ENCODE measurements at places on chromosomes 7 and 10.

- DNase-seq = no peak
Observed at GRCh38 chr10:13690281-13690825, 103.6 kb downstream of the PRPF18 start.

GRCh38 chr7:127794551-127794950, 142.6 kb downstream of the SND1 start:
- no peak for DNase-seq

DNA sequence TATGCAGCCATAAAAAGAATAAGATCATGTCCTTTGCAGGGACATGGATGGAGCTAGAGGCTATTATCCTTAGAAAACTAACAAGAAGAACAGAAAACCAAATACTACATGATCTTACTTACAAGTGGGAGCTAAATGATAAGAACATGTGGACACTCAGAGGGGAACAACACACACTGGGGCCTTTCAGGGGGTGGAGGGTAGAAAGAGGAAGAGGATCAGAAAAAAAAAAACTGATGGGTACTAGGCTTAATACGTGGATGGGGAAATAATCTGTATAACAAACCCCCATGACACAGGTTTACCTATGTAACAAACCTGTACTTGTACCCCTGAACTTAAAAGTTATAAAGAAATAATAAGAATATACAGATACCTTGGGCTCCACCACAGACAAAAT, 514.2 kb downstream of the ARL4A start:
- no peak for DNase-seq

DNA sequence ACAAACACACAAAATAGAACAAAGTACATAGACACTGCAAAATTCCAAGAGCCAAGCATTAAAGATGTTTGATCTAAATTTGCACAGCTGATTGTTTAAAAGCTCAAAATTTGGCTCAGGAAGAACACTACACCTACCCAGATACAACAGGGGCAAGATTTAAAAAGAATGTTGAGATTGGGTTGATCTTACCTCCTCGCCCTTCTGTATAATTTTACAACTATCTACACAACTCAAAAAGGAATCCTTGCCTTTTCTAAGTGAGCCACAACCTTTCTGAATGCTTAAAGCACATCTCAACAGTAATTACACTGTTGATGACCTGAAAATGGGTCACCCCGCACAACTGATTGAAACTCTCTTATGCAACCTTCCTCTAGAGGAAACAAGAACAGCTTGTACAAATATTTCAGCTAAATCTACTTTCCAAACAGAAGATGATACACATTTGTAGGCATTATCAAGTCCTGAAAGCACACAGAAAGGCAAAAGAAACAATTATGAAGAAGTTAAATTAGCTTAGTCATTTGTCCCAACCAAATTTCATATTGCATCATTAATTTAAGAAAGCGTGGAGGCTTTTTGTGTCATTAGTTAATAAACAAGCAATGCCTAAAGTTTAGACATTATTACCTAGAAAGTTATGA, 75.5 kb downstream of the UBE2H start:
- no peak for DNase-seq

- DNase-seq = no peak
Observed at GRCh38 chr10:16184906-16185305, 251.9 kb upstream of the PTER start.

DNA sequence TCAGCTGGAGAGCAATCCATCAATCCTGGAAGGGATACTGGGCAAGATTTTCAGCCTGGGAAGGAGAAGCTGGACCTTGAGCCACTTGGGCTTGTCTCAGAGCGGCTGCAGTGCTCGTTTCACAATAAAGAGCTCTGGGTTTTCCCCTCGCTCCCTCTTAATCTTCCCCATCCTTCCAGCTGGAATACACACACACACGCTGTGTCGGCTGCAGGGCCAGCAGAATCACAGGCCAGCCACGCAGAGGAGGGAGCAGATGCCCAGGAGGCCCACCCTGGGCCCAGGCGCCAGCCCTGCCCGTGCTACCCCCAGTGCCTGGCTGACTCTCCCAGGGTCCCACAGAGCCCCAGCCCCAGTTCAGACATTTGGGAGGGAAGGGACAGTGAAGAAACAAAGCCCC, 255.1 kb downstream of the TNS3 start:
- DNase-seq = no peak

DNA sequence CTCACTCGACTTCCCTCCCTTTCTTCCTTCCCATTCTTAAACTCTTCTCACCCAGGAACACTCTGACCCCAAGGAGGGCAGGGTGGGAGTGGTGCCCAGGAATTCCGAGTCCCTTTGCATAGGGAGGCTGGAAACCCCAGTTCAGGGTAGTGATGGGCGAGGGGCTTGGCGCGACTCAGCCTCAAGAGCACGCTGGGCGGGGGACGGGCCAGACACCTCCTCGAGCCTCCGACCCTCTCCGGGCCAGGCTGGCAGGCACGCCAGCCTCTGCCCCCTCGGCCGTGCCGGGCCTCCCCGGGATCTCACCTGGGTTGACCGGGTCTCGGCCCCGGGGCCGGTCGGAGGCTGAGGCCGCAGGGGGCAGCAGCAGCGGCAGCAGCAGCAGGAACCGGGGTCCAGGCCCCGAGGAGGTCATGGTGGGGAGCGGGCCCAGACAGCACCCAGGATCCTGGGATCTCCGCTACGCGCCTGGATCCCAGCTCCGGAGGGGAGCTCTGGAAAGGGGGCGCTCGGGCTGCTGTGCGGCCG, 457 bp downstream of the PLOD3 start:
- no peak for DNase-seq

GRCh38 chr10:55766212-55766611, 594.8 kb downstream of the ZWINT start:
- no peak for DNase-seq

- DNase-seq = no peak
Observed at GRCh38 chr7:47493976-47494911, 87.7 kb downstream of the TNS3 start.

DNA sequence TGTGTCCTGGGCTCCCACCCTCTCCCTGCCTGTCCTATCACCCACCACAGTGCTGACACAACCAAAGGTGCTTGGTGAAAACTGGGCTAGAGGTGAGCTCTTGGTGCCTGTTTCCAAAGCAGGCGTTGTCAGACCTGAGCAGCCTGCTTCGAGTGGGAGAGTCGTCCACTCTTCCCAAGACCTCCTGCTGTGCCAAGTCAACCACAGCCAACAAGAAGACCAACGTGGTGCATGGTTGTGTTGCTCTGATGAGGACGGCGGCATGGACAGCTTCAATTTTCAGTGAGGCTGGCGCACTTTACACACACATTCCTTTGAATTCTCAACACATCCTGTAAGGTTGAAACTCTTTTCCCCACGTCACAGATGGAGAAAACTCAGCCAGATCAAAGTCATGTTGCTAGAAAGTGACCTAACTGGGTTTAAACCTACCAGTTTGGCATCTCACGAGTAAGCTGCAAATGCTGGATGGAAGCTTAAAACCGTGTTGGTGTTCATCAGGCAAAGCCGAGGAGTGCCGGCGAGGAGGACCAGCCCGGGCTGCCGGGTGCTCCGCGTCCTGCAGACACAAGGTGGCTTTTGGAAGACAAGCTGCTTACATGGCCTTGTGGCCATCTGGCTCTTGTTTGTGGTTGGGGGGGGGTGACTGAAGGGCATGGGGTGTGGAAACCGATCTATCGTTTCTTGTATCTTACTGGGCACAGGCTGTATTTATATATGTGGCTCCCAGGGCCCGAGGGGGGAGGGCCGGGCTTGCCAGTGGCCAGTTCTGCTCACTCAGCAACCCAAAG, 39.3 kb downstream of the INSIG1 start:
- DNase-seq = no peak

DNA sequence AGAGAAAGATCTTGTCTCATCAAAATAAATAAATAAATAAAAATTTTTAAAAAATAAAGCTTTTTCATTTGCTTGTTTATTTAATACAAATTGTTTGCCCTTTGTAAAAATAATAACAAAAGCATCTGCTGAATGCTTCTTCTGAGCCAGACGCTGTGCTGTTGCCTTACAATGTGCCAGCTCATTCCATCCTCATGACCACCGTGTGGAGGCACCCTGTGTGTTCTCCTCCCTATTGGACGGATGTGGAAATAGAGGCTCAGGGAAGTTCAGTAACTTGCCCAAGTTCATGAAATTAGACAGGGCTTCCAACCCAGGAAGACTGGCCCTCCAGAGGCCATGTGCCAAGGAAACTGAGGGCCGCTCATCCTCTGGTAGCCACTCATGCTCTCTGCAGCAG, 120.6 kb downstream of the SH3PXD2A start:
- no peak for DNase-seq

- no peak for DNase-seq
Observed at GRCh38 chr10:129530581-129530980, 63.5 kb downstream of the MGMT start.

- no peak for DNase-seq
Observed at GRCh38 chr7:32047801-32048200, 22.4 kb downstream of the PDE1C start.

DNA sequence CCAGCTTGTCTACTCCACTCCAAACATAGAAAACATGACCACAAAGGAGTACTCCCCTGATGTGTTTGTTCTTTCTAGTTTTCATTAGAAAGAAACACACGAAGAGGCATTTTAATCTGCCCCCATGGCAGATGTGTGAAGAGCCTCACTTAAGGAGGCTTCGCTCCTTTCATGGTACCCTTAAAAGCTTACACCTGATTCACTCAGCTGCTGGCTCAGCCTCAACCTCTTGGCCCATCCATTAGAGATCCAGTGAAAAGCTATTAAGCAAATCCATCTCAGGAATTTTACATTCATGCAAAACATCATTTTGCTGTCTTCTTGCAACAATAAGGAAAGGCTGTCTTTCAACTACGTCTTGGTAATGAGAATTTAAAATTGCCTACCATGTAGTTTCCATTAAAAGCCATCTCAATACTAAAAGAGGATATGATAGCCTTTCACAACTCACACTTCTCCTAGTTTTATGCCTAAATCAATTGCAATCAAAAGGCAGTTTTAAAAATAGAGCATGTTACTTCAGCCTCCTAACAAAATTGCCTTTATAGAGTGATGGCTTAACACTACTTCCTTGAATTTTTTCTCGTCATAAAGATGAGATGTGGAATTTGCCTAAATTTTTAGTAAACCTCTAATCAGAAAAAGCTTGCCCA, 22.7 kb downstream of the MACC1 start:
- no peak for DNase-seq

GRCh38 chr10:98340940-98341310, 72.9 kb upstream of the LOXL4 start:
- DNase-seq = no peak

GRCh38 chr10:63431962-63432797, 33.6 kb downstream of the JMJD1C start:
- DNase-seq = no peak

GRCh38 chr7:45136106-45137060, 21.2 kb upstream of the RAMP3 start:
- peak; percentile 38 for DNase-seq

GRCh38 chr10:29378106-29378505, 89.2 kb downstream of the LYZL1 start:
- DNase-seq = no peak

DNA sequence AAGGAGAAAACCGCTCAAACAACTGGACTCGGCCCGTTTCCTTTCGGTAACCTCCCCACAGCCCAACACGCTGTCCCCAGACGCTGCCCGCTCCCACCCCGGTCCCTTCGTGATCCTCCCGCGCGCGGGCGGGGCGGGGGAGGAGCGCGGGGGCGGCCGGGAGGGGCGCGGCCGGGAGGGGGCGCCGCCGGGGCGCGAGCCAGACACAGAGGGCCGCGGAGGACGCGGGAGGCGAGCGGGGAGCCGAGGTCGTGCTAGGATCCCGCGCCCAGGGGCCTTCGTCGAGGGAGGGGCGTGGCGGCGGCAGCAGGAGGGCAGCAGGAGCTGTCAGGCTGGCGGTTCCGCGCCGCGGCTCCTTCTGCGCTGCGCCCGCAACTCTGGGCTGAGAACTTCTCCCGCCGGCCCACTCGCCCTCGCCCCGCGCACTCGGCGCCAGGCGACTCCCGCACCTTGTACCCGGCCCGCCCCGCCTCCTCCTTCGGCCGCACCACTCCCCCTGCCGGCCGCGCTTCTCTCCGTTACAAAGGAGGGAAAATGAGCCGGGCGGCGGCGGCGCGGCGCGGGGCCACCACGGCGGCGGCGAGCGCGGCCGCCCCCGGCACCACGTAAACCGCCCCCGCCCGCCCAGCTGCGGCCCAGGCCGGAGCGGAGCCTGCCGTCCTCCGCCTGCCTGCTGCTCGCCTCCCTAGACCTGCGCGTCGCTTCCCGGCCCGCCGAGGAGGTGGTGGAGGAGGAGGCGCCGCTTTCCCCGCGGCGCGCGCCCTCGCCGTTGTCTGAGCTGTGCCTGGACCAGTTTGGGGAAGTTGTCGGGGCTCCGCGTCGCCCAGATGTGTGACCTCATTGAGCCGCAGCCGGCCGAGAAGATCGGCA, at the start of gene CDK14:
CDK14 (plus strand) TSS at position 521 of the 870 bp plus-strand sequence; CDS start at position 828, 307 bp downstream.
- no peak for DNase-seq

- no peak for DNase-seq
Observed at GRCh38 chr10:104324221-104324686, 14.0 kb downstream of the ITPRIP start.

GRCh38 chr10:101888251-101888949, 44.8 kb upstream of the KCNIP2 start:
- no peak for DNase-seq

GRCh38 chr7:27161214-27161720, 4.1 kb downstream of the HOXA9 start:
- DNase-seq = no peak

GRCh38 chr10:71797533-71798307, 24.4 kb upstream of the VSIR start:
- DNase-seq = no peak

- DNase-seq = no peak
Observed at GRCh38 chr10:34305189-34305588, 509.9 kb downstream of the PARD3 start.

GRCh38 chr7:88300401-88300945, 6.2 kb downstream of the STEAP4 start:
- DNase-seq = no peak

DNA sequence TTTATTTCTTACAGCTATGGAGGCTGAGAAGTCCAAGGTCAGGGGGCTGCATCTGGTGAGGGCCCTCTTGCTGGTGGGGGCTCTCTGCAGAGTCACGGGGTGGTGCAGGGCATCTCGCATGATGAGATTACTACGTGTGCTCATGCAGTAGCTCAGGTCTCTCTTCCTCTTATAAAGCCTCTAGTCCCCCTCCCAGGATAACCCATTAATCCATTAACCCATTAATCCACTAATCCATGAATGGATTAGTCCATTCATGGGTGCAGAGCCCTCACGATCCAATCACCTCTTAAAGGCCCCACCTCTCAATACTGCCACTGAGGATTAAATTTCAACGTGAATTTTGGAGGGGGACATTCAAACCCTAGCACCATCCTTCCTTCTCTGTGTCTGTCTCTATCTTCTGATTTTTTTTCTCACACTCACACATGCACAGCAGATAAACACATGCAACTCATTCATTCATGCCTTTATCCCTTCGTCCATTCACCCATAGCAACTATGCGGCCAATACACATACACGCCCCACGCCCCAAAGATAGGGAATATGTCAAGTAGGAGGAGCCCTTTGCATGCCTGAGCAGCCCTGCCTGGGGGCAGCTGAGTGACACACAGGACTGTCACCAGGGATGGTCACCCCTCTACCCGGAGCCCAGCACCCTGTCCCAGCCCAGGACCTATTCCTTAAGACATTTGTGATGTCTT, 86.5 kb downstream of the C10orf105 start:
- no peak for DNase-seq

GRCh38 chr10:61791216-61791615, 110.3 kb upstream of the ARID5B start:
- DNase-seq = no peak

GRCh38 chr7:45401155-45401554, 173.0 kb upstream of the ADCY1 start:
- DNase-seq = no peak

Data from activated CD8-positive, alpha-beta memory T cell treated with anti-CD3 and anti-CD28 coated beads for 48 hours (primary cell).